ENCODE measurements at places on chromosomes 1 and 21.

DNA sequence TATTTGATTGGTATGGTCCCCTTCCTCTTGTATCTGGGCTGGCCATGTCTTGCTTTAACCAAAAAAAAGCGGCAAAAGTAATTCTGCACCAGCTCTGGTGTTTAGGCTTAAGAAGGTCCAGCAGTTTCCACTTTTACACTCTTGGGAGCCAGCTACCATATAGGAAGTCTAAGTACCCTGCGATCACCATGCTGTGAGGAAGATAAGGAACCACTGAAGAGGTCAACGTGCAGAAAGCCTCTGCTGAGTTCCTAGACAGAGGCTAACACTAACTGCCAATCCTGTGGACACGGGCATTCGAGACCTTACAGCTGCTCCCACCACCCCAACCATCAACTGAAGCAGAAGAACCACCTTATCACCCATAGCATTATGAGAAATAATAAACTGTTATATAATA lies 331.4 kb downstream of the VAV3 start:
- no peak for DNase-seq

GRCh38 chr1:7839526-7839925 lies 13.3 kb downstream of the UTS2 start:
- no peak for DNase-seq

- DNase-seq, result no peak
Observed at GRCh38 chr1:72281637-72282270, 585 bp downstream of the NEGR1 start.

- no peak for DNase-seq
Observed at GRCh38 chr1:28170001-28170596, 6.4 kb downstream of the PTAFR start.

DNA sequence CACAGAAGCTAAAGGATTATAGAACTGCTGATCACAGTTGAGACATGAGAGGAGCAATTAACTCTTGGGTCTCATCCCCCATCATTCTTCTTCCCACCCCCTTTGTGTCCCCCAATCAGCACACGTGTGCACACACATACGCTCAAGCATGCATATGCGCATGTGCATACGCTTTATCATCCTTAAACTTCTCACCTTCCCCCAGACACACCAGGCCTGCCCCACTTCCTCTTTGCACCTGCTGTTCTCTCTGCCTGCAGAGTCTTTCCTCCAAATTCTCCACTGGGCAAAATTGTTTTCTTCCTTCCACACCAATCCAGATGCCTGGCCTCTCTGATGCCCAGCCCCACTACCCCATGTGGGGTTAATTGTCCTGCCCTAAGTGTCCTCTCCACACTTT lies 13.0 kb upstream of the KCND3 start:
- DNase-seq, result no peak

DNA sequence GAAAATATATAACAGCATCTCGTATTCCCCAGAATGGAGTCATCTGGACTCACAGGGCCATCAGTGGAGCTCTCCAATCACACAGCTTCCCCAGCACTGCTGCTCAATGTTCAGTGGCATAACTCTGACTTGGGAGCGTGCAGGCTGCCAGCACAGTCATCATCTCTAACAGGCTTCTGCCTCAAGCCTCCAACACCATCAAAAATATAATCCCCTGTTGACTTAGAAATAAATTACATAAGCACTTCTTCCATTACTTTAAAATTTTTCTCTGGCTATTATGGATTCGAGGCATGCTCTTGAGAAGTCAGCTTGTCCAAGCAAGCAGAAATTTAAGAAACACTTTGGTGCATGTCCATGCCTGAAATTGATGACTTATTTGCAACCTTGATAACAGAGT lies 6.2 kb downstream of the DUSP23 start:
- DNase-seq, result no peak

- DNase-seq, result no peak
Observed at GRCh38 chr21:33884376-33885171, 31.0 kb downstream of the ATP5PO start.

GRCh38 chr21:16215663-16216183 lies 485.9 kb downstream of the USP25 start:
- no peak for DNase-seq

DNA sequence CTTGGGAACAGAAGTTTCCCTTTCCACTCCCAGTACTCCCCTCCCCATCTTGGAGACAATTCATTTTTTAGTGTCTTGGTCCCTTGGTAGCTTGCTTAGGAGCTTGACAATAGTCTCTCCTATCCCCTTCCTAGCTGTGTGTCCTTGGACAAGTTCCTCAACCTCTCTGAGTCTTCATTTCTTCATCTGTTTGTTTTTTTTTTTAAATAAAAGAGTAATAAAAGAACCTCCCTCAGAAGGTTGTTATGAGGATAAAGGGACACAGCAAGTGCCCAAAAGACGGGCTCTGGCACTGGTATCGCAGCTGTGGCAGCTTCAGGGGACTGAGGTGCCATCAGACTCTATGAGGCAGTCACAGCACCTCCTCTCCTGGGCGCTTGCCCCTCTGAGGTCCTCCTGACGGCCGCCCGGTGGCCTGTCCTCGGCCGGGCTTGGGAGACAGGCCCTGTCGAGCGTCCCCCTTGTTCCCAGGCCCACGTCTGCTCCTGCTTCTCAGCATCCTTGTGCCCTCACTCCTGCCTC lies 689.2 kb downstream of the MATN1 start:
- DNase-seq, result no peak

GRCh38 chr1:147039916-147040315 lies 101.8 kb downstream of the NBPF12 start:
- no peak for DNase-seq

DNA sequence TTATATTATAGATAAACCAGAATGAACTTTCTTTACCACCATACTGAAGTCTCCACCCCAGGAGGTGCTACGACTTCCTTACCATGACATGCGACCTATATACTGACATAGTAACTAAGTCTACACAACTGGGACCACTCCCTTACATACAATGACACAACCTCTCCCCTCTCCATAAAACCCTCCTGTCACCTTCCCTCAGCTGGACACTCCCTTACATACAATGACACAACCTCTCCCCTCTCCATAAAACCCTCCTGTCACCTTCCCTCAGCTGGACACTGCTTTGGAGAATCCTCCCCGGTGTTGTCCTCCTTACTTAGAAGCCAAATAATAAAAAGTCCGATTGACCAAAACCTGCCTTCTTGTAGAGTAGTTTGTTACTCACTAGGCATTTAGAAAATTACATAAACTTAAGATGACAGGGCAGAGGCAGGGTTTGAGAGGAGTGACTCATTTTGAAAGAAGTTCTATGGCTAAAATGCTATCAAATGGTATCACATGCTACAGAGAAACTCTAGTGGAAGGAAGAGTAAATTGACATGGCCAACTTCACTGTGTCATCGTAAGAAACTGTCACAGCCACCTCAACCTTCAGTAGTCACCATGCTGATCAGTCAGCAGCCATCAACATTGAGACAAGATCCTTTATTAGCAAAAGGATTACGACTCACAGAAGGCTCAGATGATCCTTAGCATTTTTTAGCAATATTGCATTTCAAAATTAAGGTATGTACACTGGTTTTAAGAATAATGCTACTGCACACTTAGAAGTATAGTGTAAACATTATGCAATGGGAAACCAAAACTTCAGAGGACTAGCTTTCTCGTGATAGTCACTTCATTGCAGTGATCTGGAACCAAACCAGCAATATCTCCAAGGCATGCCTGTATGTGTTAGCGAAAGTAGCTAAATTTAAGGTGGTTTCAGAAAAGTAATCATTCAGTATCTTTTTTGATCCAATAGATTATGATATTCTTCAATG lies 56.4 kb downstream of the AHCTF1 start:
- no peak for DNase-seq

DNA sequence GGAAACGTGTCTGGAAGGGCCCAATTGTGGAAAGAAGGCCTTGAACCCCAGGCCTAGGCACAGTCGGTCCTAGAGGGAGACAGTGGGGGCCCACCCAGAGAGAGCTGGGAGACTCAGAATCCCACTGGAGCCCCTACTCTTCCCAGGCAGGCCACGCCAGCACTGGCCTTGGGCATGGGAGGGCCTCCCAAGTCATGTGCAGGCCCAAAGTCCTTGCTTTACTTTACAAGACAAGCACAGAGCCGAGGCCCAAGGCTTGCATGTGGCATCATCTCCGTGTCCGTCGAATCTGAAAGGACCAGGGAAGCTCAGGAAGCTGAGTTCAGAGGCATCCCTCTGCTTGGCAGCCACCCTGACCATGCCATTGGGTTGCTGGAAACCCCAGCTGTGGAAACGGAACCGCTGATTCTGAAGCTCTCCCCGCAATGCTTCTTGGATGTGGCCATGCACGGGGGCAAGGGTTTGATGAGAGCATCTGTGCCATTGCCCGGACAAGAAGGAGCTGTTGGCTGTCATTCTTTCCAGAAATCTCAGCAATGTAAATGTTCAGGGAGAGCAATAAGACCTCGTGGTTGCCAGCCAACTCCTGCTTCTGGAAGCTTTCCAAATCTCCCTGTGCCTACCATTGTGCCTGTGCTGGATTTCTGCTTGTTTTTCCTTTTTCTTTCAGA lies 32.8 kb downstream of the ABCG1 start:
- no peak for DNase-seq

DNA sequence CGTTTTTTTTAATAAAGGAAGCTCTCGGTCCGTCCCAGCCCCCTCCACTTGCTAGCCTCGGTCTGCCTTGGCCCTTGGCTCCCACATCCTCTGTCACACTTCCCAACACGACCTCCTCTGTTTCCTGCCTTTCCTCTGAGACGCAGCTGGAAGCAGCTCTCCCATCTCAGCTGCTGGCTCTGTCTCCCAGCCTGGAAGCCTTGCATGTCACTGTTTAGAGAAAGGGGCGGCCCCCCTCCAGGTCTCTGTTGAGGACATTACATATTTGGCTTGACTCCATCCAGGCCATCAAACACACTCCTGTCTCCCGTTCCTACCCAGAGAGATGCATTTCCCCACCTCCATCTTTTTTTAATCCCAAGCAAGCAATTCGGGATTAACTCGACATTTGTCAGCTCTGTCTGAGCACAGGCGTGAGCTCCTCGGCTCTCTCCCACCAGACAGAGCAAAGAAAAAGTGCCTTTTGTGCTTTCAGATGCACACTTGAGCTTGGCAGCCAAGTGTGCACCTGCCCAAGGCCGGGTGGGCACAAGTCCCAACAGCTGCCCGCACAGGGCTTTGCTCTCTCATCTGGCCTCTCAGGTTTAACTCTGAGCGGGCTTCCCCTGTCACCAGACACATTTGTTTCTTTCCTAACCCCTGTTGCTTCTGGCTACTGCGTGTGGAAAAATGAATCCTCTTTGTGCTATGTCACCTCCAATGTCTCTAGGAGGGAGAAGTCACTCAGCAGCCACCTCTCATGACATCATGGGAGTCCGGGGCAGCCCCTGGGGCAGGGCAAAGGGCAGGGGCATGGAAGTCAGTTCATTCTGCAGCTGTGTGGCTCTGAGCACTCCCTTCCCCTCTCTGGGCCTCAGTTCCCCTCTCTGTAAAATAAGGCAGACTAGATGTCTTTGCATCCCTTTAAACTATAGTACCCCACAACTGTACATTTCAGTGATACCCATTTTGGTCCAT lies 108.3 kb downstream of the KCND3 start:
- no peak for DNase-seq

- no peak for DNase-seq
Observed at GRCh38 chr1:67256291-67257172, 51.1 kb upstream of the IL12RB2 start.

DNA sequence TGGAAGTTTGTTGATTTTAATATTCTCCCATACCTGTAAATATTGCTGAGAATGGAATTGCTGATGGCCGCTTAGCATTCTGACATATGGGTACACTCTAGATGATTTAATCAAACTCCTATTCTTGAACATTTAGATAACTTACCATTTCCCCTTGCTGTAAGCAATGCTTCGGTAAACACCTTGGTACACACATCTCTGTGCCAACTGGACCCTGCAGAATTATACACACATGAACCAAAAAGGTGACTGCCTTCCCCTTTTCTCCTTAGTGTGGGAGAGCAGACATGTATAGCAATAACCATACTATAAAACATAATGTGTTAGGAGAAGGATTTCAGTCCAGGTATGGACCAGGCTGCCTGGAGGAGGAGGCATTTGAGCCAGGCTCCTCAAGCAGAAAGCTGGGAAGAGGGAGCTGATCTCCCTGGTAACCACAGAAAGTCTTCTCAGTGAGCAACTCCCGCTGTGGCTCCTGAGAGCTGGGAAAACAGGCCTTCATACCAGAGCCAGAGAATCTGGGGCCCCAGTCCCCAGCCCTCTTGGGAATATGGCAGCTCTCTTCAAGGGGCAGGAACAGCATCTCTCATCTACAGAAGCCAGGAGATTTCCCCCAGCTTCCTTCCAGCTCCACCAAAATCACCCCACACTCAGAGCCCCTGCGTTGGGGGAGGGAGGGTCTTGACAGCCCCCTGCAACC lies 33.9 kb upstream of the CSF1 start:
- no peak for DNase-seq

- DNase-seq, result no peak
Observed at GRCh38 chr1:27872059-27872801, at the start of gene THEMIS2. TSS of gene THEMIS2 (plus strand) at chr1:27872544. CDS start at chr1:27872572, 28 bp downstream.

GRCh38 chr1:33349778-33350610 lies 29.1 kb upstream of the A3GALT2 start:
- DNase-seq, result peak; percentile 71

- DNase-seq, result no peak
Observed at GRCh38 chr1:12573015-12573825, 44.8 kb downstream of the DHRS3 start.

- DNase-seq, result no peak
Observed at GRCh38 chr1:19033515-19033839, 77.0 kb upstream of the IFFO2 start.

DNA sequence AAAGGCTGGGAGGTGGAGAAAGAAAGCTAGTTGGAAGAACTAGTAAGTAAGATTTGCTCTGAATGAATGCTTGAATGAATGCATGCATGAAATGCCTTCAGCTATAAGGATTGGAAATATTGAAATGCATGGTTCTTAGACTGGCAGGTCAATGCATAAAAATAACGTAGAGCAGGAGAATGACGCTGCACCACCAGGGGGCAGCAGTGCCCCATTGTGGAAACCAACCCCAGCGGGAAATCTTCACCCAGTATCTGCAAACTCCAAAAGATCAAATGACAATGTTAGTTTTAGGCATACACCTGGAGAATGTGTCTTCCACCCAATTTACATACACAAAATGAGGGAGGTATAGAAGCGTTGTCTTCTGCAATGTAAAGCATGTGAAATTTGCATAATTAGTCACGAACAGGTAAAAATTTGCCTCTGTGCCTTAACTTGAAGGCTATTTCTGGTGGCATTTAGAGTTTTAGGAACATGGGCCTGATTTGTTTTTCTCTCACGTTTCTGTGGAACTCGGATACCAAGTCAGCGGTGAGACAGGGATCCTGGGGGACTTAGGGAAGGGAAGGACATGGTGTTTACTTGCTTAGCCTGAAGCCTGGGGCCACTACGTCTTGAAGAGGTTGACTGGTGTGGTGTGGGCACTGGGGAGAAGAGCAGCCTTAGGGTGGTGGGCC lies 78.6 kb downstream of the HHAT start:
- DNase-seq, result peak; percentile 60

- no peak for DNase-seq
Observed at GRCh38 chr1:14055442-14056223, 355.6 kb downstream of the PRDM2 start.
